ENCODE measurements at places on chromosomes 3 and 15. TPM values are rescaled to one million over a fixed set of nuclear protein-coding genes. Genes with fewer than 3 reads are reported as not detected.

The CPNE4 gene
- total RNA-seq, result not detected

The RAB7A gene
- total RNA-seq, result 48.0 TPM

The CILP gene
- not detected for total RNA-seq

The ZDHHC19 gene
- total RNA-seq, result not detected

The APOD gene
- total RNA-seq, result not detected

The PLSCR2 gene
- total RNA-seq, result not detected

The MYLK gene
- 8.7 TPM for total RNA-seq

The ARPP19 gene
- 54.4 TPM for total RNA-seq

The IQCH gene
- total RNA-seq, result 2.1 TPM

The NXPE3 gene
- 11.6 TPM for total RNA-seq

The SIDT1 gene
- total RNA-seq, result 18.4 TPM

The MITF gene
- 7.6 TPM for total RNA-seq

The GTPBP8 gene
- 63.8 TPM for total RNA-seq

The IL17RD gene
- 3.7 TPM for total RNA-seq

The STARD9 gene
- total RNA-seq, result 4.9 TPM

The CCDC13 gene
- total RNA-seq, result not detected

The ROBO1 gene
- total RNA-seq, result 35.5 TPM

The SLC24A5 gene
- not detected for total RNA-seq

The GOLGA8S gene
- total RNA-seq, result not detected

The MUSTN1 gene
- total RNA-seq, result 0.66 TPM

The GPR160 gene
- 13.0 TPM for total RNA-seq

The MYO1E gene
- 68.8 TPM for total RNA-seq

The POC1A gene
- 41.5 TPM for total RNA-seq

The GRK7 gene
- total RNA-seq, result 0.12 TPM

The C3orf70 gene
- not detected for total RNA-seq

The PLIN1 gene
- total RNA-seq, result 1.0 TPM

The CLRN1 gene
- total RNA-seq, result not detected

The MTHFS gene
- total RNA-seq, result 53.1 TPM

The LRRC49 gene
- total RNA-seq, result 13.6 TPM

The CLDN16 gene
- total RNA-seq, result not detected

The CCDC54 gene
- not detected for total RNA-seq

The OR5K2 gene
- total RNA-seq, result not detected

The NR1I2 gene
- 0.04 TPM for total RNA-seq

The TTLL13 gene
- not detected for total RNA-seq

The DLL4 gene
- 2.2 TPM for total RNA-seq

The BCL2A1 gene
- total RNA-seq, result 16.9 TPM

The EFCC1 gene
- not detected for total RNA-seq

The KIF15 gene
- total RNA-seq, result 31.8 TPM

The CCNB2 gene
- 61.7 TPM for total RNA-seq

The INSYN1 gene
- total RNA-seq, result not detected

The SPTBN5 gene
- 0.98 TPM for total RNA-seq

The SLC28A1 gene
- 1.1 TPM for total RNA-seq

The CACNA1D gene
- not detected for total RNA-seq

All from PC-3 (cell line).